GM23248 (cell line): ENCODE measurements at places on chromosomes 2 and 18. TPM values are rescaled to one million over a fixed set of nuclear protein-coding genes. Genes with fewer than 3 reads are reported as not detected.
A peak's percentile ranks its signal among the peaks of the same experiment; 100 is the strongest.

DNA sequence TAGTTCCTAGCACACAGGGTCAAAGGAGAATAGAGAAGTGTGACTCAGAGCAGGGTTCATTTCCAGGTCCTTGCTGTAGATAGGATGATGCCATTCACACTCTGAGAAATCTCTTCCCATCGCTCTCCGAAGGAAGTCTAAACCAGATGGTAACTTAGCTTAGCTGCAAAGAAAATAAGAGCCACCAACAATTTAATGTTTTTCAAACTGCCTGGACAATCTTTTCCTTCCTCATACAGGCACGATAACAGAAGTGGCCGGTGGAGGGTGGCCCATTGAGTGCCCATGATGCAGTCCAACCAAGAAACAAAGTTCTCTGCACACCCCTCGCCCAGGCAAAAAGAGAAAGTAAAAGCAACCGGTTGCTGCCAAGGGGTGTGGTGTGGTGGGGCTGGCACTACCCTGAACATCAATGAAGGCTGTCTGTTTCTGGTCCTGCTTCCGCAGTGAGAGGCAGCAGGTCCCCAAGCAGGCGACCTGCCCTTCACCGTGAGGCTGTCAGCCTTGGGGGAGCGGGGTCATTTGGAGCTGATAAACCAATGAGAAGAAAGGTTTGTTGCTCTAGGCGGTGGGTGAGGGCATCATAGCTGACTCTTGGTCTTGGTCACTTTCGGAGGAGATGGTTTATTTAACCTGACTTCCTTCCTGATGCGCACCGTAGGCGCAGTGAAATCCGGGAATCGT, 105.6 kb upstream of the CD302 start:
- DNase-seq = peak; percentile 61

SPDYA gene
- not detected in 2 replicates for total RNA-seq

- no peak for DNase-seq
Measured at GRCh38 chr2:134154246-134154645, 99.6 kb upstream of the MGAT5 start.

DNA sequence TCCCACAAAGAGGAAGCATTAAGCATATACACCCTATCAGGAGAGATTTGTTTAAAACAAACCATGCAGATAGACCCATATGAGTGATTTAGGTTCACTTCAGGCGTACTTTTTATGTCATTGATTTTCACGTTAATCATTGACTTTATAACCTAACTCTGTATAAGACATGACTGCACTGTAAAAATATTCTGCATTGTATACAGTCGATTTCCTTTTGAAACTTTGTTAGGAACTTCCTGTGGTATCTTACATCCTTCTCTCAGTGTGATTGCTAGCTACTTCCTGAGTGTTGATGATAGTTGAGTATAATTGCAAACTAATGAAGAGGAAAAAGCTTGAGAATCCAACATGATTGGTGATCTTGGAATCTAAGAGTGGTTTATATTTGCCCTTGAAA, 69.4 kb downstream of the XIRP2 start:
- DNase-seq = no peak

GRCh38 chr2:60309941-60310660, 243.4 kb downstream of the BCL11A start:
- DNase-seq = no peak

DNA sequence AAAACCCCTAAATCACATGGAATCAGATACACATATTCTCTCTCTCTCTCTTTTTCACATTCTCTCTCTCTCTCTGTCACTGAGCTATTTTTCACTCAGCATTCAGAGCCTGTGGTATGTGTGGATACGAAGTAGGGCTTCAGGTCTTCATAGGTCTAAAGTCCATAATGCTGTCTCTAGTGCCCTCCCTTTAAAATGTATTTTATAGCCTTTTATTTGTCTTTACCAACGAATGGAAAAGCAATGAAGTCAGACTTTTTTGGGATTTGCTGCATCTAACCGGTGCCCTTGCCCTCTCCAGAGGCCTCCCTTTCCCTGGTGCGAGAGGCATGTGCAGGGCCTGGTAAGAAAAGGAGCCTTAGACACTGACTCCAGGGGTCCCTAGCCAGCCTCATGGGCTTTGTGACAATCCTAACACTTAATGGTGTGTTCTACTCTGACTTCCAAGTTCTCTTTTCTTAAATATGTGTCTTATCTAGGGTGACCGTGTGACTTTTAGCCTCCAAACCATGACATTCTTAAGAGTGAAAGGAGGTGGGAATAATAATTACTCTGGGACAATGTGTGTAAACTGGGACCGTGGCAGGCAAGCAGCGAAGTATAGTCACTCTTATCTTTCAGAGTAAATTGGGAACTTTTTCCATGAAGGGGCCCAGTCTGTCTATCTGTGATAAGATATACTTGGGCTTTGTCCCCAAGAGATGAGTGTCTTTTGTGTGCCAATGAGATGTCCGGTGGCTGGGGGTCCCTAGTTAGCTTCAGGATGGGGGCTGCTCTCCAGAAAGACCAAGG, 101.1 kb downstream of the B3GNT2 start:
- no peak for DNase-seq
